ENCODE measurements at places on chromosomes 12 and 14.
A peak's percentile ranks its signal among the peaks of the same experiment; 100 is the strongest.

- DNase-seq: peak; percentile 49
Observed at GRCh38 chr14:93906341-93907329, 20.5 kb upstream of the FAM181A start.

DNA sequence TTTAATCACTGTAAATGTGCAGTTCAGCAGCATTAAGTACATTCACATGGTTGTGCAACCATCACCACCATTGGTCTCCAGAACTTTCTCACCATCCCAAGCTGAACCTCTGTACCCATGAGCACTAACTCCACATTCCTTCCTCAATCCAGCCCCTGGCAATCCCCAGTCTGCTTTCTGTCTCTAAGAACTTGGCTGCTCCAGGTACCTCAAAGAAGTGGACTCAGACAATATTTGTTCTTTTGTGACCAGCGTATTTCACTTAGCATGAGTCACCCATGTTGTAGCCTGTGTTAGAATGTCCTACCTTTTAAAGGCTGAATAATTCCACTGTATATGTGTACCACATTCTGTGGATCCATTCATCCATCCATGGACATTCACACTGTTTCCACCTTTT is 64.6 kb downstream of the SLC24A4 start:
- DNase-seq: no peak

- no peak for DNase-seq
Observed at GRCh38 chr12:76863005-76863670, 15.7 kb downstream of the CSRP2 start.

DNA sequence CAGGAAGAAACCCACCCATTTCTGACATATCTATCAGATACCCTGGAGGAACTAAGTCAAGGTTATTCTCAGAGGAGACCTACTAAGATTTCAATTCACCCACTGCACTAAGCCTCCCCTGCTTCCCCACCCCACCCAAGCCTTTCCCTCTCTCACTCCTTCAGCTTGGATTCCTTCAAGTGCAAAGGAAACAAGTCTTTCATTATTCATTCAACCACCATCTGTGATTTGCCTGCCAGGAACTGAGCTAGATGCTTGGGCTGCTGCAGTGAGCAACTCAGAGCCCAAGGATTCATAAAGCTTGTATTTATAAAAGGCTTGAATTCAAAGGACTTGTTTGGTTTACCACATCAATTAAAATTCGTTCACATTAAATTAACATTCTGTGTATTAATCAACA is 161.3 kb downstream of the GXYLT1 start:
- no peak for DNase-seq

DNA sequence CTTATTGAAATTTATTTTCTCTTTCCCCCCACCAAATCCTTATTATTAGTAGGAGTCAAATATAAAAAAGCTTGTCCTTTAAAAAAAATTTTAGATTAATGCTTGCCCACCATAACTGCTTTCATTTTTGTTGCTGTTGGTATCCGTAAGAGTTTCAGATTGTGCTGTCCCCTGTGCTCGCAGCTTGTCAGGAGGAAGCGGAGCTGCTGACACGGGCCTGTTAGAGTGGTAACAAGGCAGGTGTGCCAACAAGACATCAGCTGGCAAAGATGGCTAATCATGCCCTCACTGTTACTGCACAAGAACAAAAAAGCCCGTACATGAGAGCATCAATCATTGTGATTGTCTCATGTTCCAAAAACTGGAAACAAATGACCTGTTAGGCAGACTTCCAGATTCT is 148.4 kb downstream of the ALG10B start:
- DNase-seq: no peak

GRCh38 chr14:55893705-55894104 is 224.5 kb upstream of the PELI2 start:
- DNase-seq: no peak

- no peak for DNase-seq
Observed at GRCh38 chr14:43361751-43362150, 1145.3 kb downstream of the FSCB start.

GRCh38 chr14:96422992-96423391 is 31.1 kb downstream of the AK7 start:
- no peak for DNase-seq

- DNase-seq: no peak
Observed at GRCh38 chr12:12047682-12048081, 23.1 kb upstream of the BCL2L14 start.

GRCh38 chr14:24289649-24290280 is 9.8 kb downstream of the DHRS1 start:
- no peak for DNase-seq

GRCh38 chr14:99478128-99478527 is 2.5 kb downstream of the SETD3 start:
- DNase-seq: no peak

DNA sequence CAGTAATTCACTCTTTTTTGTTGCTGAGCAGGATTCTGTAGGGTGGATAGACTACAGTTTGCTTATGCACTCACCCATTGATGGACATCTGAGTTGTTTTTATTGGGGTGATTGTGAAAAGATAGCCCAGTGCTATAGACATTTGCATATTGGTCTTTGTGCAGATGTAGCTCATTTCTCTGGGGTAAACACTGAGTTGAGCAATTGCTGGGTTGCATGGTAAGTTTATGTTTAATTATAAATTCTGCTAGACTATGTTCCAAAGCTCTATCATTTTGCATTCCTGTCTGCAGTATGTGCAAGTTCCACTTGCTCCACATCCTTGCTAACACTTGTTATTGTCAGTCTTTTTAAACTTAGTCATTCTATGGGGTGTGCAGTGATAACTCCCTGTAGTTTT is 65.4 kb upstream of the RFLNA start:
- no peak for DNase-seq

GRCh38 chr12:100951756-100952155 is 157.2 kb downstream of the ANO4 start:
- DNase-seq: no peak

GRCh38 chr14:25833341-25834126 is 764.3 kb downstream of the NOVA1 start:
- no peak for DNase-seq

GRCh38 chr14:41303506-41303905 is 303.2 kb upstream of the LRFN5 start:
- no peak for DNase-seq

DNA sequence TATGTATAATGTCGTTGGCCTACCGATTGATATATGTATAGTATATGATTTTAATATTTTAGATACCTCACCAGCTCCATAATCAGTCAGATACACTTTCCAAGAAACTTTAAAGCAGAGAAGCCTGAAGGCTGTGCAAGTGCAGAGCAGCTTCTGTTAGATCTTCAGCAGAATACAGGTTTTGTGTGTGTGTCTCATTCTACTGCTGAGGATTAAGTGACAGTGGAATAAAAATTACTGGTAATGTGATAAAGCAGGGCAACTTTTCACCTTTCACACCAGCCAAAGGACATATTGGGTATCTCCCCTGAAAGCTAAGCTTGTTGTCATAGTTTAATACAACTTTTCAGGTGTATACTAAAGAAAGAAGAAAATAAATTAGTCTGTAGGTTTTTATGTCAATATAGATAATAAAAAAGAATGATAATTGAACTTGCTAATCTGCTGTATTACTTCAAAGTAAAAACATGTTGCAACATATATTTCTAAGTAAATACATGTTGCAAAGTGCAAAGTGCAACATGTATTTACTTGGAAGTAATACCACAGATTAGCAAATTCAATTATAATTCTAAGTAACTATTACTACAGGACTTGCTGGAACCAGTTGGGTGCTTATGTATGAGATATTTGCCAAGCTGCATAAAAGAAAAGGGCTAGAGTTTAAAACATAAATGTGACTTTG is 128.3 kb downstream of the SLC16A7 start:
- no peak for DNase-seq

DNA sequence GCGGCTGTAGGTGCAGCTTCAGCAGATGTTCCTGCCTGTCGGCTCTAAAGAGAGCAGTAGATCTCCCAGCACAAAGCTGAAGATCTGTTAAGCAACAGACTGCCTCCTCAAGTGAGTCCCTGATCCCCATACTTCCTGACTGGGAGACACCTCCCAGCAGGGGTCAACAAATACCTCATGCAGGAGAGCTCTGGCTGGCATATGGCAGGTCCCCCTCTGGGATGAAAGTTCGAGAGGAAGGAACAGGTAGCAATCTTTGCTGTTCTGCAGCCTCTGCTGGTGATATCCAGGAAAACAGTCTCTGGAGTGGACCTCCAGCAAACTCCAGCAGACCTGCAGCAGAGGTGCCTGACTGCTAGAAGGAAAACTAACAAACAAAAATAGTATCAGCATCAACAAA is 337.1 kb upstream of the USP15 start:
- DNase-seq: no peak

DNA sequence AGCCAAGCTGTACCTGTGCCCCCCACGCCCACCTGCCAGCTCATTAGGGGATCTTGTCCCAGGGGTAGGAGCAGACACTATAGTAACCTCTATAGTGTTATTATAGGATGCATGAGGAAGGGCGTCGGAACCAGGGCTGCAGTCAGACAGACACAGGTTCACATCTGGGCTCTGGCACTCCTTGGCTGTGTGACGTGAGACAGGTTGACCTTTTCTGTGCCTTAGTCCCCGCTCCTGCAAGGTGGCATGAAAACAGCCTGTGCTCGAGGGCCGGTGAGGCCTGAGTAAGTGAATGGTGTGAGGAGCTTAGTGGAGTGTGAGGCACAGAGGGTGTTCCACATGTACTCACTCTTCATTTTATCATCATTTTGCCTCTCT is 19.0 kb downstream of the ASB2 start:
- DNase-seq: no peak

DNA sequence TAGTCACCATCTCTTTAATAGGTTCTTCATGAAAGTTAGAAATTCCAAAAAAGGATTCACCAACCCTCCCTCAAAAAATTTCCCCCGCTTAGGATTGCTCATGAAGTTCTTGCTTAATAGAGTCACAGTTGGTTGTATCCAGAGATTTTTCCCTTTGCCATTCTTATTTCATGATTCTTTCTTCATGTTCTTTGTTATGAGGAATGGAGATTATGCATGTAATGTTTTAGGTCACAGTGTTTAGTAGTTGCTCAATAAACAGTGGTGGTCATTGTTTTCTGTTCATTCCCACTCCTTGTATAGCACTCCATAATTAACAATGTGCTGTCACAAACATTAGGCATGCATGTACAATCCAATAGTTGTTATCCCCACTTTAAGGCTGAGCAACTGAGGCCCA is 51.2 kb upstream of the RTRAF start:
- DNase-seq: no peak

DNA sequence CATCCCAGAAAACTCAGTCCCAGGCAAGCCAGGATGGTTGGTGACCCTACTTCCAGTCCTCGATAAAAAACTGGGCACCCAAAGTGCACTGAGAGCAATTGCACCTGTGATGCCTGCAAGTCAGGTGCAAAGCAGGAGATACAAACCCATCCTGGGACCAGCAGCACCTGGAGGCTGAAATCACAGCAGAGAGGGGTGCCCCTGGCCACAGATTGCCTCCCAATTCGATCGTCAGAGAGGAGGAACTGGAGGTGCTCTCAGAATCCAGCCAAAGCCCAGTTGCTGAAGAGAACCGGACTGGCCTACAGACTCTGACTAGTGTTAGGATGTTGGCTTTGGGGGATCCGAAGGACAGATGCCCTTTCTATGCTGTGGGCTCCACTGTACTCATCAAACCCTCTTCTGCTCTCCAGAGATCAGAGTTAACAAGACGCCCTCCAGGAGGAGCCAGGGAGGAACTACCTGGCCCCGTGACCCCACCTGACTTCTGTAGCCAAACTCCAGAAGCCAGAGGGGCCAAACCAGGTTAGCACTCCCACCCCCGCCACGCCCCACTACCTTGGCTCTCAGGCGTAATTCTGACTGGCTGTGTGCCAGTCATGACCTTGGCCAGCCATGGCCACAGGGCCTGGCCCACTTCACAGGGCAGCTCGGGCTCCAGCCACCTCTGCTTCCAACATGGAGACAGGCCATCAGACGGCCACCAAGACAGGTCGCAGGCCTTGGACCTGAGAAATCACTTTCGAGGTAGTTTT is 284.5 kb upstream of the RTL1 start:
- DNase-seq: no peak

DNA sequence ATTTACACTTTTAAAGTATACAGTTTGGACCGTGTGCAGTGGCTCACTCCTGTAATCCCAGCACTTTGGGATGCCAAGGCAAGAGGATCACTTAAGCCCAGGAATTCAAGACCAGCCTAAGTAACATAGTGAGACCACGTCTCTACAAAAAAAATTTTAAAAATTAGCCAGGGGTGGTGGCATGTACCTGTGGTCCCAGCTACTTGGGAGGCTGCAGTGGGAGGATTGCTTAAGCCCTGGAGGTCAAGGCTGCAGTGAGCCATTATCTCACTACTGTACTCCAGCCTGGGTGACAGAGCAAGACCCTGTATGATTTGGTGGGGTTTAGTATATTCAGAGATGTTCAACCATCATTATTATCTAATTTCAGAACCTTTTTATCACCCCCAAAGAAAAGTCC is 4.7 kb downstream of the EIF4B start:
- no peak for DNase-seq

- DNase-seq: no peak
Observed at GRCh38 chr14:102279688-102280348, 25.1 kb downstream of the MOK start.

DNA sequence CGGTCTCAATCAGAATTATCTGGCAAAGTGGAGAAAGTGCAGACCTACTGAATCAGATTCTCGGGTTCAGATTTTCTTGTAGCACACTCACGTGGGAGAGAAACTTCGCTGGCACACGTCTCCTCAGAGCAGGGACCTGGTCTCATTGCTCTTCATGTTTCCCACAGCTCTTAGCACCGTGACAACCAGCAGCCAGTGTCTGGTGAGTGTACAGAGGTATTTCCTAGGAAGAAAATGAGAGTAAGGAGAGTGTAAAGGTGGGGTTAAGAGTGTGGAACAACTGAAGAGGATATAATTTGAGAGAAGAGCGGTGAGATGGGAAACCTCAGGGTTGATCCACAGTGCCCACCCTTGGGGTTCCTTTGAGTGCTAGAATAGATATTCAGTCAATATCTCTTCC is 89.2 kb downstream of the ARF6 start:
- no peak for DNase-seq

- DNase-seq: no peak
Observed at GRCh38 chr14:53979747-53980642, 23.4 kb upstream of the BMP4 start.

- no peak for DNase-seq
Observed at GRCh38 chr14:29235991-29236390, 469.4 kb downstream of the FOXG1 start.

- no peak for DNase-seq
Observed at GRCh38 chr14:22852599-22852939, 16.2 kb downstream of the MMP14 start.

- DNase-seq: no peak
Observed at GRCh38 chr12:11877869-11878780, 192.6 kb upstream of the BCL2L14 start.

GRCh38 chr14:65413739-65414045 is 1.2 kb downstream of the FUT8 start:
- DNase-seq: peak; percentile 6

GRCh38 chr12:45338272-45338671 is 122.4 kb downstream of the ANO6 start:
- DNase-seq: no peak

- no peak for DNase-seq
Observed at GRCh38 chr12:9148926-9149325, 33.2 kb upstream of the A2M start.

GRCh38 chr12:50221228-50222008 is 54.2 kb upstream of the CERS5 start:
- DNase-seq: peak; percentile 14

All from CD4-positive, alpha-beta T cell treated with Interleukin-4 for 4 hours (primary cell).